Spleen (tissue), 13 donors: ENCODE measurements at places on chromosomes 4 and X. TPM values are rescaled to one million over a fixed set of nuclear protein-coding genes. Genes with fewer than 3 reads are reported as not detected.

DNA sequence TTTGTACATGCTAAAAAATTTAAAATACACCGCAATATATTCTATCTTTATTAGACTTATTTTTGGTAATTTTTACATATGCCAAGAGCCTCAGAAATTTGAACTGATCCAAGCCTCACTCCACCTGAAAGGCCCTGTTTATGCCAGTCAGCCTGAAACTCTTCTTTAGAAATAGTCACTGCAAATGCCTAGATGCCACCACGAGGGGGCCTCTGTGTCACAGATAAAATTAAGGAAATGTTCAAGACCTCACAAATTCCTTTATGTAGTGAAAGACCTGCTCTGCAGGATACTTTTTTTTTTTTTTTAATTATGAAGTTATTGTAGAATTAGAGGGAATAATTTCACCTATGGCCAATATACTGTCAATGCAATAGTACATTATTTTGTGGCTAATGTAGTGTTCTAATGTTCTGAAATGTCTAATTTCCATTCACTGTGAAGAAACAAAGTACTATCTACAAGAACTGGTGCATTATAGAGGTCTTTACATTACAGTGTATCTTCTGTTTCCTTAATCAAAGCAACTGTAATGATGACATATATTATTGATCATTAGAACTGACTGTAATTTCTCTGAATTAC, 69.8 kb downstream of the DTHD1 start:
- H3K27me3 ChIP-seq, result no peaks in the 10 kb centered on the region
- H3K4me1 ChIP-seq, result peaks cover 28% of the 10 kb centered on the region
- no peak overlapping the region for H3K27ac ChIP-seq

- H3K27me3 ChIP-seq, result peaks cover 3% of the 10 kb centered on the region
- no peak overlapping the region for H3K4me3 ChIP-seq
These were observed 8.2 kb upstream of the GPR78 start for GRCh38 chr4:8571702-8572685.

GRCh38 chr4:177555007-177555574, 112.9 kb upstream of the AGA start:
- no peak overlapping the region for H3K4me3 ChIP-seq
- no peaks in the 10 kb centered on the region for H3K4me1 ChIP-seq
- no peaks in the 10 kb centered on the region for H3K27me3 ChIP-seq
- no peak overlapping the region for H3K27ac ChIP-seq

DNA sequence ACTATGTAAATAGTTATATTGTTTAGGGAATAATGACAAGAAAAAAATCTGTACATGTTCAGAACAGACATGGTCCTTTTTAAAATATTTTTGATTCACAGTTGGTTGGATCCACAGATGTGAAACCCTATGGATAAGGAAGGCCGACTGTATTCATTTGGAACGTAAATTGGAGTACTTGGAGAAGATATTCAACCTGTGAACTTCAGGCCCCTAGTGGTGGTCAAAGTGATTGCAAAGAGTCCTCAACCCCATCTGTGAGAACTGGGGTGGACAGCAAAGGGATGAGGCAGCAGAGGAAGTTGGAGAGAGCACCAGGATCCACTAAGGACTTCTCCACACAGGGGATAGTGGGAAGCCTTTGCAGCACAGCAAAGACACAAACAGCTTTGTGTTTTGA, 6.2 kb upstream of the CXCL13 start:
- H3K27me3 ChIP-seq, result no peaks in the 10 kb centered on the region
- H3K27ac ChIP-seq, result no peak overlapping the region
- H3K4me3 ChIP-seq, result no peak overlapping the region
- H3K4me1 ChIP-seq, result no peaks in the 10 kb centered on the region
- no peak for DNase-seq

GRCh38 chr4:142925161-142925560, 79.1 kb upstream of the INPP4B start:
- H3K4me1 ChIP-seq, result no peaks in the 10 kb centered on the region
- H3K36me3 ChIP-seq, result no peaks in the 10 kb centered on the region
- H3K27me3 ChIP-seq, result no peaks in the 10 kb centered on the region
- H3K4me3 ChIP-seq, result no peak overlapping the region
- no peak overlapping the region for H3K27ac ChIP-seq

DNA sequence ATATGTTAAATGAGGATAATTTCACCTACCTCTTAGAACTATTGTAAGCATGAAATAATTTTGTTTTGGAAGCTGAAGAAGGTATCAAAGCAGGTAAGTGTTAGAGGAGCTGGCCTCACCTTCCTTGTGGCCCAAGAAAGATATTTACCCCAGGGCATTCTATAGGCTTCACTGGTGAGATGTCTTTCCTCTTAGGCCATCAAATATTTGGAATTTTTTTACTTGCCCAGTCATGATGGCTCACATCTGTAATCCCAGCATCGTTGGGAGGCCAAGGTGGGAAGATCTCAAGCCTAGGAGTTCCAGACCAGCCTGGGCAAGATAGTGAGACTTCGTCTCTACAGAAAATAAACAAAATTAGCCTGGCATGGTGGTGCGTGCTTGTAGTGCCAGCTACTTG, 6.1 kb upstream of the SMS start:
- H3K36me3 ChIP-seq, result no peaks in the 10 kb centered on the region
- DNase-seq, result no peak
- H3K4me3 ChIP-seq, result no peak overlapping the region
- no peak overlapping the region for H3K27ac ChIP-seq
- no peaks in the 10 kb centered on the region for H3K4me1 ChIP-seq

- no peak overlapping the region for H3K27ac ChIP-seq
- peaks cover 16% of the 10 kb centered on the region for H3K4me1 ChIP-seq
- DNase-seq, result no peak
These were observed 47.9 kb downstream of the TET2 start for GRCh38 chr4:105194328-105195231.

- H3K4me3 ChIP-seq, result no peak overlapping the region
- no peaks in the 10 kb centered on the region for H3K36me3 ChIP-seq
- DNase-seq, result no peak
- no peaks in the 10 kb centered on the region for H3K4me1 ChIP-seq
These were observed 25.3 kb upstream of the GPC3 start for GRCh38 chrX:134010690-134011089.

GRCh38 chr4:138887741-138888140, 127.8 kb upstream of the NOCT start:
- H3K27ac ChIP-seq, result no peak overlapping the region
- no peak overlapping the region for H3K4me3 ChIP-seq
- no peaks in the 10 kb centered on the region for H3K36me3 ChIP-seq

GRCh38 chr4:154332681-154333421, 158.7 kb downstream of the DCHS2 start:
- H3K36me3 ChIP-seq, result no peaks in the 10 kb centered on the region
- peak; percentile 89 for DNase-seq
- no peaks in the 10 kb centered on the region for H3K27me3 ChIP-seq
- peak overlapping the region; percentile 35 for H3K4me3 ChIP-seq
- H3K4me1 ChIP-seq, result peaks cover 7% of the 10 kb centered on the region
- H3K27ac ChIP-seq, result no peak overlapping the region

GRCh38 chr4:152342293-152342692, 193.6 kb downstream of the FBXW7 start:
- no peak overlapping the region for H3K27ac ChIP-seq

DNA sequence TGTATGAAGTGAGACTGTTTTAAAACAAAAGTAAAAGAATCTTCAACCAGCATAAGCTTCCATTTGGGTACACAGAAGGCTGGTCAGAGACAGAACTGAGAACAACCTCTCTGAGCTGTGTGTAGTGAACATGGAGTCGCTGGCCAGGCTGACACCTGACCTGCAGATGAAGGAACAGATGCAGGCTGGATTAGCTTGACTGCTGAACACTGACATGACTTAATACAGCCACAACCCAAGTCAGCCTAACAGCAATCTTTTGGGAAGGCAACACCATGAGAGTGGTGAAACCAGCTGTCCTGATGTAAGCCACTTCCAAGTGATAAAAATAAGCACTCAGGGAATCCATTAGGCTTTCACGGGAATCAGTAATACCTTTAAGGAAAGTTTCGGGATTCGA, 10.1 kb downstream of the SCARB2 start:
- H3K36me3 ChIP-seq, result no peaks in the 10 kb centered on the region
- DNase-seq, result no peak
- no peak overlapping the region for H3K4me3 ChIP-seq
- H3K27me3 ChIP-seq, result no peaks in the 10 kb centered on the region
- no peak overlapping the region for H3K27ac ChIP-seq

DNA sequence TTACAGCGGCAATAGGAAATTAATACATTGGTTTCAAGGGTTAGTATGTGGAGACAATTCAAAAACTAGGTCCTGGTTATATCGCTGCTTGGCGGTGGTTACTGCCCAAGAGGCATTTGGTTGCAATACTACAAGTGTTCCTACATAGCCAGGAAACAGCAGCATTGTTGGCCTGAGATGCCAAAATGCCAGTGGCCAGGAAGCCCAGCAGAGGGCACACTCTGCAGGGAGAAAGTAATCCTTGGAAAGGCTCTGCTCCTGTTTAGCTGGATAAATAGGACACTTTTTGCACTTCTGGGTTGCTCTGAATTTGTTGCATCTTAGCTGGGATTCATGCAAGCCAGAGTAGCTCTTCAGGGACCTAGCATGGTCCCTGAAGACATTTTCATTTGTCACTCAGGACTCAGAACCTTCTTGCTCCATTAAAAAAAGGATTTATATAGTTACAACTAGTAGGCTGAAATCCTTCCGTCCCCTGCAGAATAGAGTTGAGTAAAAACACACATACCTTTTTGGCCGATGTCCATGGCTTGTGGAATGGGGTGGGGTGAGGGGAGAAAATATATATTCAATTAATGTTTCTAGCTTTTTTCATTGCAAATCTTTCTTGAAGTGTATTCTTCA, 8.1 kb upstream of the GPR119 start:
- H3K4me1 ChIP-seq, result no peaks in the 10 kb centered on the region
- H3K36me3 ChIP-seq, result no peaks in the 10 kb centered on the region
- no peak for DNase-seq
- no peak overlapping the region for H3K4me3 ChIP-seq
- H3K27ac ChIP-seq, result no peak overlapping the region
- peaks cover 21% of the 10 kb centered on the region for H3K27me3 ChIP-seq

DNA sequence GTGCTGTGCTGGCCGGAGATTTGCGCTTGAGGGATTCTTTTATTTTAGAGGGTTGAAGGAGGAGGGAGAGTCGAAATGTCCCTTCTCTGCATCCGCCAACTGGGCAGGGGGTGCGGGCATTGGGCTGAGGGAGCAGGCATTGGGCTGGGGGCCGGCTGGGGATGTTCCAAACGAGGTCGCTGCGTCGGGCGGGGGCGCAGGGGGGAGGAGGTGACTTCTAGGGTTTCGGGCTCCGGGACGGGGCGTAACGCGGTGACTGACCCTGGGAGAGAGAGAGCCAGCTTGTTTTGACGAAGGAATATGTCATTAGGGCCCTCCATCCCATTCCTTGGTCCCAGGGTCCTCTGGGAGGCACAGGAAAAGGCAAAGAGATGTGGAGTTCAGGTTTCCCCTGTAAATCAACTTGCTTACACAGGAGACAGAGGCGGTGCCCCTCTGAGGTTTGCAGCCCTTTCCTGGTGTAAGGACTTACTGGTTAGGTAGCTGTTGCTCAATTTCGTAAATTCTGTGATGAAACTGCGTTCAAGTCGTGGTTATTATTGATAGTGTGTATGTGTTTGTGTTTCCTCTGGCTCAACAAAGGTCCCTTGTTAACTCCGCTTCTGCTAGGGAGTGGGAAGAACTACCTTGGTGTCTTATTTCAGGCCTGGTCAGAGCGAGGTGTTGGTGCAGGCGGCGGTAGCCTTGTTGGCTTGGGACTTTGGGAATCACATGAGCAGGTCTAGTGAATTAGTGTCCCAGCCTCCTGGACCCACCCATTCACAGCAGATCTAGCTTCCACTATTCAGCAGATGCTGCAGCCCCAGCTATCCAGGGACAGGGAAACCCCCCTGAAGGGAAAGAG, 716 bp downstream of the FHIP1A start:
- peaks cover 30% of the 10 kb centered on the region for H3K4me1 ChIP-seq
- H3K27me3 ChIP-seq, result no peaks in the 10 kb centered on the region
- no peak overlapping the region for H3K27ac ChIP-seq
- peak; percentile 85 for DNase-seq

GRCh38 chr4:26727844-26728243, 132.8 kb upstream of the STIM2 start:
- H3K4me3 ChIP-seq, result no peak overlapping the region
- H3K36me3 ChIP-seq, result no peaks in the 10 kb centered on the region
- DNase-seq, result no peak
- no peaks in the 10 kb centered on the region for H3K4me1 ChIP-seq

- no peak overlapping the region for H3K4me3 ChIP-seq
- H3K4me1 ChIP-seq, result no peaks in the 10 kb centered on the region
- DNase-seq, result no peak
- H3K36me3 ChIP-seq, result no peaks in the 10 kb centered on the region
- H3K27me3 ChIP-seq, result no peaks in the 10 kb centered on the region
- no peak overlapping the region for H3K27ac ChIP-seq
These were observed 101.5 kb downstream of the PRDM5 start for GRCh38 chr4:120821029-120821428.

DNA sequence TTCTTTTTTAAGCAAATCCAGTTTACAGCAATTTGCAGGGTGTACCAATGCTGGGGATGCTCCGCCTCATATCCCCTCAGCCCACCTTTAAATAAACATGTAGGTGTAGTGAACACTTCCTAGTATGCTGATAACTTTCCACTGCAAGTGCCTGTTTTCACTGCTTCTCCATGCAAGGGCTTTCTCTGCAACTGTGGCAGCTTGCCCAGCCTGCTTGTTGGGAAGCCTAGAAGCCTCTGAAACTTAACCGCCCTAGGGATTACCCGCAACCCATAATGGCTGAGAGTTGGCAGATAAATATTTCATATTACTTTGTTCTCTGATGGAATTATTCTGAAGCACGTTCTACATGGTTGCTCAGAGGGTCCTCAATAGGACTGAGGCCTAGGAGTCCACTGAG, 253.7 kb upstream of the DDX53 start:
- no peak overlapping the region for H3K4me3 ChIP-seq
- DNase-seq, result no peak
- H3K27ac ChIP-seq, result no peak overlapping the region
- no peaks in the 10 kb centered on the region for H3K4me1 ChIP-seq
- no peaks in the 10 kb centered on the region for H3K36me3 ChIP-seq

DNA sequence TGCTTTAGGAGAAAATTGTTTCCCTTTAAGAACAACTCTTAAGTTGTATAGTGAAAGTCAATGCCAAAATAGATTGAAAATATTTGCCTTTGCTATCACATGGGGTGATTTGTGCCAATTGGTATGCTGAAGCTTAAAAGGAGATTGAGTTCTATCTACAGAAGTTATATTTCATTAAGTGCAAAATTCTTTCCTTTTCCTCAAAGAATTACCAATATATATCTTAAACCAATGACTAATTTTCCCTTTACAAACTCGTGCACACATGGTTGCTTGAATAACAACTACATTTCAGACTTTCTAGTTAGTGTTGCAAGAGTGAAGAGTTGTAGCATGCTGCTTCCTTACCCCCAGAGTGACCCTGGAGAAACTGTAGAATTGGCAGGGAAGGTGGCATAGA, 990.0 kb upstream of the PABPC4L start:
- H3K36me3 ChIP-seq, result no peaks in the 10 kb centered on the region
- H3K4me3 ChIP-seq, result no peak overlapping the region
- H3K4me1 ChIP-seq, result no peaks in the 10 kb centered on the region
- no peaks in the 10 kb centered on the region for H3K27me3 ChIP-seq

Gene WWC2
- polyA plus RNA-seq, result 2.7 TPM

Gene NIPAL1
- polyA plus RNA-seq, result 0.12 TPM

Gene CFAP99
- polyA plus RNA-seq, result 0.13 TPM

Gene XKRX
- polyA plus RNA-seq, result 0.62 TPM

Gene ARMCX4
- polyA plus RNA-seq, result 8.0 TPM

Gene IL13RA2
- 0.14 TPM for polyA plus RNA-seq
